ENCODE measurements at places on chromosomes 7 and 10.

DNA sequence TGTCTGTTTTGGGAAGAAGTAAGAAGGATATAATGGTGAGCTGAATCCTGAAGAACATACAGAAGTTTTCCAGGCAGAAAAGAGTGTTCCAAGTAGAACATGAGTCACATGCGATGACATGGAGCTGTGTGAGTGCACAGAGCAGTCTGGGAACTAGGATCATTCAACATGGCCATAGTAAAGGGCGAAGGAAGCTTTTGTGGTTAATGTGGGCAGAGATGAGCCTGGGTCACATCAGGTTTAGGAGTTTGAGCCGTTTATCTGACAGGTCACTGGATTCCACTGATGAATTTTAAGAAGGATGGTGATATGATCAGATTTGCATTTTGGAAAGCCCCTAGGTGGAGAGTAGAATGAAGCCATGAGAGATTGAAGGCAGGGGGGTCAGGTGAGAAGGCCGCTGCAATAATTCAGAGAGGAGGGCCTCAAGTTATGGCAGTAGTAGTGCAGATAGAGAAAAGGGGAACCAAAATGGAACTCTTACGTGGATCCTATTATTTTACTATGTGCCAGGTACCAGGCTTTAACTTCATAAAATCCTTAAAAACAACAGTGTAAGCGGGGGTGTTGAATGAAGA, 171.3 kb downstream of the RNLS start:
- no peak for DNase-seq

DNA sequence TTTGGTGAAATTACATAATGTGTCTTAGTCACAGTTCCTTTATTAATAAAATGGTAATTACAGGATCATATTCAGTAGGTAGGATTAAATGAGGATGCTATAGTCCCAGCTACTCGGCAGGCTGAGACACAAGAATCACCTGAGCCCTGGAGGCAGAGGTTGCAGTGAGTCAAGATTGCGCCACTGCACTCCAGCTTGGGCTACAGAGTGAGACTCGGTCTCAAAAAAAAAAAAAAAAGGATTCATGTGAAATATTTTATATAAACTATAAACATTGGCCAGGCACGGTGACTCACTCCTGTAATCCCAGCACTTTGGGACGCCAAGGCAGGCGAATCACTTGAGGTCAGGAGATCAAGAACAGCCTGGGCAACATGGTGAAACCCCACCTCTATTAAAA, 197.9 kb downstream of the IMMP2L start:
- DNase-seq = no peak

DNA sequence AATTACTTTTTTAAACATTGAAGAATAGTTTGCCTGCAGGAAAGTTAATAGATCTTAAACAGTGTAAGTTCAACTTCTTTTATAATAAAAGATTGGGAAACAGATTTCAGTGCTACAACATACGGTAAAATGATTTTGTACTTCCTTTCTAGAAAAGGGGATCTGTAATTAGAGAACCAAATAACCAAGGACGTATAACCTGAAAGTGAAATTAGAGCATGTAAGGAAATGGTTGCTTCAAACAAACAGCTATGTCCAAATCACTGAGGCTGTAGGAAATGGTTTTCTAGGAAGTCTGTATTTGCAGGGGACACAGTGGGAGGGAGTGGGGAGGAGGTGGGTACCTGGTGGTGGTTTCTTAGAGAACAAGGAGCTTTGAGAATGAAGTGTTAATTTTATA, 57.9 kb upstream of the EXOC6 start:
- no peak for DNase-seq

DNA sequence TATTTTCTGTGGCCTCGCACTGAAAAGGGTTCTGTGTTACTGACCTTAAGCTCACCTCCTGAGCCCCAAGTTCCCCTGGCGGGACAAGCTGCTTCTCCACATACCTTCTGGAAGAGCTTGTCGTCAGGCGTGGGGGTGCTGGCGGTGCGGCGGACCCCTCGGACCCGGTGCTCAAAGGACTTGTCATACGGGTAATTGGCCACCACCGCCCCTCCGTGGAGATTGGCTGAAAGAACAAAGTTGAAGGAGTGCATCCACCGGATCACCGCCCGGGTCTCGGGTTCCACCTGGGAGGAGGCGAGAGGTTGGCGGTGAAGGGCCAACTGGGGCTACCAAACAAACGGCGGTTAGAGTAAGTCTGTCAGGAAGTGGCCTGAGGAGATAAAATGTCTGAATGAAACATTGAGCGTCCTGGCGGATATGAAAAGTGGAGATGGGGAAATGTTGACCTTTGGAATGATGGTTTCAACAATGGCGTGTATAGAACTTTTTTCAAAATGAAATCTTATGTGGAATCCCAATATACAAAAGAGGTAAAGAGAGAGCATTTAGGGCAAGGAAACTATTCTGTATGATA, 16.5 kb downstream of the CPN1 start:
- DNase-seq = no peak

DNA sequence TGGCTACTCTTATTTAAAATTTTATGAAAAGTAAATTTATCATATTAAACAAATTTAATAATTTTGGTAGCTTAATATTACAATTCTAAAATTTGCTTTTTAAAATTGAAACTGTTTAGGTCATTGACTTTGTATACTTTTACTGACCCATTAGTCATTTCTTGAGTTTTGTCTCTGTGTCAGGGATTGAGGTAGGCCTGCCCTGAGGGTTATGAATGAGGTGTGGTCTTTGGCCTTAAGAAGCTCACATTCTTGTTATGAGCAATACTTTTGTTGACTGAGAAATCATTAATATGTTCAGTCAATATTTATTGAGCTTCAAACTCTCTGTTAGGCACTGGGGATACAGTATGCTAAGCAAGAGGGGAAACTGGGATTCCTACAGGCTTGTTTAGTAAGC, 47.0 kb upstream of the RPA3 start:
- no peak for DNase-seq

GRCh38 chr10:87966459-87966858, 103.0 kb downstream of the PTEN start:
- DNase-seq = no peak

- no peak for DNase-seq
Measured at GRCh38 chr7:105256761-105257231, 131.9 kb downstream of the SRPK2 start.
